Activated naive CD4-positive, alpha-beta T cell treated with anti-CD3 and anti-CD28 coated beads, Interleukin-2, amount 50 U/mL, for 72 hours (primary cell): ENCODE measurements at places on chromosomes 5 and 9. TPM values are rescaled to one million over a fixed set of nuclear protein-coding genes. Genes with fewer than 3 reads are reported as not detected.

- no peak for DNase-seq
Observed at GRCh38 chr5:150358261-150359095, 981 bp downstream of the TCOF1 start.

Gene C8G
- total RNA-seq: 2.5 TPM

- no peak for DNase-seq
Observed at GRCh38 chr5:107937204-107937603, 266.5 kb upstream of the EFNA5 start.

GRCh38 chr5:81779125-81779915, 28.4 kb upstream of the SSBP2 start:
- DNase-seq: peak; percentile 19
